ENCODE measurements at places on chromosomes 12 and 14.

DNA sequence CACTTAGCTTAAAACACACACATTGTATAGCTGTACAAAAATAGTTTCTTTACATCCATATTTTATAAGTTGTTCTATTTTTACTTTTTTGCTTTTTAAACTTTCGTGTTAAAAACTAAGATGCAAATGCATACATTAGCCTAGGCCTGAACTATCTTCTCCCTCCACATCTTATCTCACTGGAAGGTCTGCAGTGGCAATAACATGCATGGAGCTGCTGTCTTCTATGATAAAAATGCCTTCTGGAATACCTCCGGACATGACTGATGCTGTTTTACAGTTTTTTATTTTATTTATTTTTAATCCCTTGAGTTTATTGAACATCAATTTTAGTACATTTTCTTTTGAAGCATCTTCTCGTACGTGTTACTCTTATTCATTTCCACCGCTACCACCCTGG lies 112.3 kb upstream of the TSPAN8 start:
- no peak for DNase-seq

- DNase-seq: no peak
Observed at GRCh38 chr12:6370576-6370935, 4.8 kb downstream of the SCNN1A start.

DNA sequence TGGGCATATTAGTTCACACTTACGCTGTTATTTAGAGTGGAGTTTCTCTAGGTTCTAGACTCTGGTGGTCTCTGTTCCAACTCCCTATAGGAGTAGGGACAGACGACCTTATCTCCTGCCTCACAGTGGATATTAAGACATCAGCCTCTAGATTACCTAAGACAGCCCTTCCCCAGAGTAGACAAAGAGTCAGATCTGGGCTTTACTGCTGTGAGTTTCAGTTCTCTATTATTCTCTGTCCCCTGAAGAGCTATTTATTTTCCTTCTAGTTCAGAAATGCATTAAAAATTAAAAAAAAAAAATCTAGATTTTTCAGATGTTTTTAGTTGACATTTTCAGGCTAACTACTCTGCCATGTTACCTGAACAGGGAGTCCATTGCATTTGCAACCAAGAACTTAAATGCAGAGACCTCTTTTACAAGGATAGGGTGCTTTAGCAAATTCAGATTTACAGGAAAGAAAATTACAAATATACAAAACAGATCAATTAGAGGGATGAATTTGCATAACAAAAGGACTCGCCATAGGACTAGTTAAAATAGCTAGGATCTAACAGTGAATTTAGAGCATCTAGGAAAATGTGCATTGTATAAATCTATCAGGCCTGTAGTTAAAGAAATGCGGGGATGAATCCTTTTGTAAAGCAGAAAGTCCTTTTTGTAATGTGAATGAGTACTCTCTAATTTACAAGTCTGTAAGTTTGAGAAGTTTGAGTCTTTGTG lies 381.4 kb downstream of the APAF1 start:
- no peak for DNase-seq

DNA sequence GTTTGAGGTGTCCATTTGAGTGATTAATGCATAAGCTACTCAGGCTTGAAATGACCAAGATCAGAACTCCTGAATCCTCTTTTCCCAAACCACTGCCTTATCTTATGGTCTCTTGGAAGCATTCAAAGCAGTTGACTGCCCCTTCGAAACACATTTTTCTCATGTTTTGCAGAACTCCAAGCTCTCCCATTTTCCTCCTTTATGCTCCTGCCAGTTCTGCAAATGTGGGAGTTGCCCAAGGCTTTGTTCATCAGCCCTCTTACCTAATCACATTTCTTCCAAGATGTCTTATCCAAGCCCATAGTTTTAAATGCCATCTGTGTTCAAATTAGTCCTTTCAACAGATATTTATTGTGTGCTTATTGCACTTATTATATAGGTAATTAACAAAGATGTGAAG lies 1.8 kb upstream of the DNAAF2 start:
- no peak for DNase-seq

DNA sequence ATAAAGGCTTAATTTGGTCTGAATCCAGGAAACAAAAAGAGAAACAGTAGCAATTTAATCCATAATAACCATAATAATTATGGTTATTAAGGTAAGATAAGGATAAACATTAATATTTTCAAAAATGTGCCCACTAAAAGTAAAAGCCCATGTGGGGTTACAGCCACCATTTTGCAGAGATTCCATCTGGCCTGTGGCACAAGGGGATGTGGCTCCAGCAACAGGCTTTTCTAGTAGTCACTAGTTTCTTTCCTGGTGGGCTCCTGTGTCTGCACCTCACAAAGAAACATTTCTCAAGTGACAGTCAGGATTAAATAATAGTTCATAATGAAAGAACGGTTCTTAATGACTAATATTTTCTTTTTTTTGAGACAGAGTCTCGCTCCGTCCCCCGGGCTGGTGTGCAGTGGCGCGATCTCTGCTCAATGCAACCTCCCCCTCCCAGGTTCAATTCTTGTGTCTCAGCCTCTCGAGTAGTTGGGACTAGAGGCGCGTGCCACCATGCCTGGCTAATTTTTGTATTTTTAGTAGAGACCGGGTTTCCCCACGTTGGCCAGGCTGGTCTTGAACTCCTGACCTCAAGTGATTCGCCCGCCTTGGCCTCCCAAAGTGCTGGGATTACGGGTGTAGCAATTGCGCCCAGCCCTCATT lies 32.2 kb downstream of the GPR19 start:
- DNase-seq: no peak

GRCh38 chr14:100862793-100863192 lies 36.9 kb downstream of the MEG3 start:
- DNase-seq: no peak
